GM10248 (cell line): ENCODE measurements at places on chromosomes 16 and 17.

GRCh38 chr16:70694868-70695218, 9.0 kb upstream of the MTSS2 start:
- DNase-seq, result no peak

- DNase-seq, result no peak
Observed at GRCh38 chr16:25426829-25427228, 169.2 kb upstream of the ZKSCAN2 start.

DNA sequence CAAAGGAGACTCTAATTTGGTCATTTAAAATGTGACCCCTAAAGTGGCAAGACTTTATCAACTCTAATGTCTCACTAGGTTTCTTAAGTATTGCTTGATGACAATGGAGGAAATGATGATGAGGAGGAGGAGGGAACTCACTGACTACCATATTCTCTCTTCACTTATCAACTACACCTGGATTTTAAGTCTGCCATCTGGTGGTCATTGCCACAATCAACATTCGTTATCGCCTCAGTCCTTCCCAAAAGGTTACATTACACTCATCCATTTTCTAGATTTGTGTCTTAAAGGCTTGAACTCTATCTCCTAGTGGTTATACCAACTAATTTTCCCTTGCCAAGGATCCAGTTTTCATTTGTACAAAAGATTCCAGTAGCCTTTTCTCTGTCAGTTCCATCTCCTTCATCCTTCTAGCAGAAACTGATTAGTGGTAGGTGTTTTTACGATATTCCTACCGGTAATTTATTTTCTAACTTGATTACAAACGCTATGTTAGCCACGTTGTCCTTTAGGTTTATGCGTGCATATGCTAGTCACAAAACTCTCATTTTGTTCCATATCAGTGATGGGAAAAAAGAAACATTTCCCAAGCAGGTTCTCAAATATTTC, 114.6 kb upstream of the NOG start:
- peak; percentile 20 for DNase-seq

DNA sequence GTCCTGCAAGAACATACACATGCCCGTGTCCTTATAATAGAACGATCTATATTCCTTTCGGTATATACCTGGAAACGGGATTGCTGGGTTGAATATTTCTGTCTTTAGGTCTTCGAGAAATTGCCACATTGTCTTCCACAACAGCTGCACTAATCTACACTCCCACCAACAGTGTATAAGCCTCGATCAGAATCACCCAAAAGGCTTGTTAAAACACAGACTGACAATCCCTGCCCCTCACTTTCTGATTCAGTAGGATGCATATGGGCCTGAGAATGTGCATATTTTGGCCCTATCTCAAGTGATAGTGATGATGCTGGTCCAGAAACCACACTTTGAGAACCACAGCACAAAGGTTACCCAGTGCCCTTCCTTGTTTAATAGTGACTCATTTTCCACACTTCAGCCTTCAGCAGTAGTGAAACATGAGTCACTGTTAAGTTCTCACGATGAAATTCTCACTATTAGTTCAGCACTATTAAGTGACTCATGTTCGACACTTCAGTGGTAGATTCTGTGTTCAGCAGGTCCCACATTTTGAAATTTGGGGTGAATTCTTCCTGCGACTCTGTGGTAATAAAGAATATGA, 215.6 kb downstream of the GRIN2A start:
- DNase-seq, result peak; percentile 32

GRCh38 chr17:7222972-7223292, 3.2 kb downstream of the ACADVL start:
- no peak for DNase-seq

DNA sequence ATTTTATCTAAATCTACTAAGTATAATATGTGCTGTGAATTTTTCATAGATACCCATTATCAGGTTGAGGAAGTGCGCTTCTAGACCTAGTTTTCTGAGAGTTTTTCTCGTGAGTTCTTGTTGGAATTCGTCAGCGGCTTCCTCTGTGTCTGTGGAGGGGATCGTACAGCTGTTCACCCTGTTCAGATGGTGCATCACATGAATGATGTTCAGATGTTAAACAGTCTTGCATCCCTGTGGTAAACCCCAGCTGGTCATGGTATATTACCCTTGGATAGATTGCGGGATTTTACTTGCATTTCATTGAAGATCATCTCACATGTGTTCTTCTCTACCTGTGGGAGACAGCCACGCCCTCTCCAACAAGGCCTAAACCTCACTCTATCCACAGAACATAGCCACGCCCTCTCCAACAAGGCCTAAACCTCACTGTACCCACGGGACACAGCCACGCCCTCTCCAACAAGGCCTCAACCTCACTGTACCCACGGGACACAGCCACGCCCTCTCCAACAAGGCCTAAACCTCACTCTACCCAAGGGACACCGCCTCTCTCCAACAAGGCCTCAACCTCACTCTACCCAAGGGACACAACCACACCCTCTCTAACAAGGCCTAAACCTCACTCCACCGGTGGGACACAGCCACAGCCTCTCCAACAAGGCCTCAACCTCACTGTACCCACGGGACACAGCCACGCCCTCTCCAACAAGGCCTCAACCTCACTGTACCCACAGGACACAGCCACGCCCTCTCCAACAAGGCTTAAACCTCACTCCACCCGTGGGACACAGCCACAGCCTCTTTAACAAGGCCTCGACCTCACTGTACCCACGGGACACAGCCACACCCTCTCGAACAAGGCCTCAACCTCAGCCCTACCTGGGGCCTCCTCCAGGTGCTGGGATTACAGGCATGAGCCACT, 180.2 kb upstream of the CHMP6 start:
- no peak for DNase-seq

DNA sequence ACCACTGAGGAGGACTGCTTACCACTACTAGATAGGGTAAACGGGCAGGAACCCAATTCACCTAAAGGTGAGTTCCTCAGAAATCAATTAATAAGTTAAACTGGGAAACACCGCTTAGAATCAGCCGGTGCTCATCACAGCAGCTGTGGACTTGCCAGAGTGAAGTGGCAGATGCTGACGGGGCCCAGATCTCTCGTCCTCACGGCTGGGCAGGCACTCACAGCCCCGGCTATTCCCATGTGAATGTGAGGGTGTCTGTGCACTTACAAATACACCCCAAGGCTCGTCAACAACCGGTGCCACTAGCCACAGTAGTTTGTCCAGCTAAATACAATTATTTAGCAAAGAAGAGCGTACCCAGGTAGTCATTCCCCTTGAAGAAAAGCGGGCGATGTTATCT, 29.7 kb downstream of the MBTPS1 start:
- no peak for DNase-seq

GRCh38 chr17:17042851-17043460, 699 bp downstream of the MPRIP start:
- no peak for DNase-seq

GRCh38 chr17:50793007-50793406, 25.7 kb upstream of the ANKRD40CL start:
- DNase-seq, result no peak

- DNase-seq, result no peak
Observed at GRCh38 chr17:33550261-33550660, 257.2 kb upstream of the ASIC2 start.

- DNase-seq, result no peak
Observed at GRCh38 chr16:13885700-13886099, 34.3 kb upstream of the ERCC4 start.

GRCh38 chr16:27351989-27352388, 38.2 kb downstream of the IL4R start:
- DNase-seq, result no peak
